Karpas-422 (cell line): ENCODE measurements at places on chromosomes 6 and 20. TPM values are rescaled to one million over a fixed set of nuclear protein-coding genes. Genes with fewer than 3 reads are reported as not detected.

GRCh38 chr6:157967020-157967419 is 14.6 kb upstream of the SYNJ2 start:
- H3K36me3 ChIP-seq, result no peaks in the 10 kb centered on the region
- DNase-seq, result no peak
- no peaks in the 10 kb centered on the region for H3K27me3 ChIP-seq
- no peak overlapping the region for H3K4me3 ChIP-seq

Gene SLC22A1
- 0.78 TPM in 1 of 2 replicates, not detected in the other for total RNA-seq

GRCh38 chr6:10402648-10403311 is 12.1 kb downstream of the TFAP2A start:
- DNase-seq, result no peak
- H3K36me3 ChIP-seq, result no peaks in the 10 kb centered on the region
- no peaks in the 10 kb centered on the region for H3K27me3 ChIP-seq
- H3K4me3 ChIP-seq, result peak overlapping the region; percentile 76; the same call in 1 of the 2 replicates
- H3K4me1 ChIP-seq, result peaks cover 22% of the 10 kb centered on the region

- no peak for DNase-seq
- H3K4me1 ChIP-seq, result peaks cover 30% of the 10 kb centered on the region
- H3K4me3 ChIP-seq, result no peak overlapping the region
- H3K36me3 ChIP-seq, result no peaks in the 10 kb centered on the region
- H3K27me3 ChIP-seq, result no peaks in the 10 kb centered on the region
- H3K27ac ChIP-seq, result no peak overlapping the region
These were observed 95.4 kb downstream of the TMEM170B start for GRCh38 chr6:11632795-11633511.

DNA sequence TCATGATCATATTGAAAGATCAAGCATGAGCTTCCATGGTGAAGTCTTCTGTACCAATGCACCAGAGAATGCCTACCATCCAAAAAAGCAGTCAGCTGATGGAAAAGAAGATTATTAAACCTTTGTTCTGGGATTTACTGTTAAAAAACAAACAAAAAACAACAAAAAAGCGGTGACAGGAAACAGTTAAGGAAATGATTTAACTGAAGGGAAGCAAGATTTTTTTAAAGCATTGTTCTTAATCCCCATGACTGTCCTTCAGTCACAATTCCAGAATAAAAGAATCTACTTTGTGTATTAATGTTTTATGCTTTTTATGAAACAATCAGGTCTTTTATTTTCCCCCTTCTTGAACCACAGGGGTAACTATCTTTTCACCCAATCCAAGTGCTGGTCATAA is 23.9 kb downstream of the FAM162B start:
- no peaks in the 10 kb centered on the region for H3K4me1 ChIP-seq
- H3K27me3 ChIP-seq, result no peaks in the 10 kb centered on the region
- H3K36me3 ChIP-seq, result peaks cover 8% of the 10 kb centered on the region; the same call in 1 of the 2 replicates
- H3K4me3 ChIP-seq, result no peak overlapping the region
- no peak for DNase-seq

DNA sequence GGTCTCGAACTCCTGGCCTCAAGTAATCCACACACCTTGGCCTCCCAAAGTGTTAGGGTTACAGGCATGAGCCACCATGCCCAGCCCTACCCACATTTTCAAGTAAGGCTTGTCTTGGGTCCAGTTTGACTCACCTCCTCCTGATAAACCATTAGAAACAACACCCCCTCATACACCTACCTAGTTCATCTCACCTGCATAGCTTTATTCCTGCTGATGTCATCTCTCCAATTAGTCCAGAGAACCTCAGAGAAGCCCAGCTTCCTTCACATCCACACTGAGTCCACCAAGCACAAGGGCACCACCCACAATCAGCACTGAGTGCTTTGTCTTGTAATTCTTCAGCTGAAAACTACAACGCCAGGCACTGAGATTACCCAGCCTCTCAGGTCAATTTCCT is 35.3 kb downstream of the KIF16B start:
- no peak overlapping the region for H3K4me3 ChIP-seq
- H3K27ac ChIP-seq, result no peak overlapping the region
- H3K27me3 ChIP-seq, result no peaks in the 10 kb centered on the region
- H3K4me1 ChIP-seq, result no peaks in the 10 kb centered on the region
- DNase-seq, result no peak

DNA sequence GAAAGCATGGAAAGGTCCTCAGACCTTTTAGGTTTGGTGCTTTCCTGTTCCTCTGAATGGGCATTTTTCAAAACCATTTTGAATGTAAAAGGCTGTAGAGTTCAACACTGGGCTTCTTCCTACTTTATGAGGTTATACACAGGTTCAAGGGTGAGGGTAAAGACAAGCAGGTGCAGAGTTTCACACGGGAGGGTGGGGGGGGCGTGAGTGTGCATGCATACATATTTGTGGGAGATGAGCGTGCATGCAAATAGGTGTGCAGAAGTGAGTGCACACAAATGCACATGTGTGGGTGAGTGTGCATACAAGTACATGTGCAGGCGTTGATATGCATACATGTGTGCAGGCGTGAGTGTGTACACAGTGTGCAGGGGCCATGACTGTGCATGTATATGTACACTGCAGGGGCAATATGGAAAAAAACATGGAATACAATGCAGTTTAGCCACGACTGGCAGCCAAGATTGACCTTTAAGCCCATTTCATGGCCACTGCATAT is 183.1 kb downstream of the GMPR start:
- no peak overlapping the region for H3K4me3 ChIP-seq
- H3K4me1 ChIP-seq, result peaks cover 21% of the 10 kb centered on the region
- no peaks in the 10 kb centered on the region for H3K36me3 ChIP-seq
- no peak overlapping the region for H3K27ac ChIP-seq
- DNase-seq, result no peak
